ENCODE measurements at places on chromosomes 4 and X. TPM values are rescaled to one million over a fixed set of nuclear protein-coding genes. Genes with fewer than 3 reads are reported as not detected.

DNA sequence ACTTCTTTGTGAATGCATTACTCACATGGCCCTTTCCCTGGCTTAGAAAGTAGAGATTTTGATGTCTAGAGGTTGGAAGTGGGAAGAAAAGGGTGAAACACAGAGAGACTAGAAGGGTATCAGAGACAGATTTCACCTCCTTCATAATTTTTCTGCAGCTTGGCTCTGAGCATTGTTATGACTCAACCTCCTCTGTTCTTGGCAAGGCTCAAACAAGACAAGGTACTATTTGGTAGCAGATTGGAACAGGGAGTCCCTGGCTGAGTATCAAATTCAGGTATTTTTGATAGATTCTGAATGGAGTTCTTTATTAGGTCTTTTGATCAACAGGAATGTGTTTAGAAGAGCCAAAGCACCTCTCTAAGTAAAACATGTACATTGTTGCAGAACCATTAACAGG lies 146.3 kb upstream of the CHRDL1 start:
- no peak for DNase-seq
- H3K4me1 ChIP-seq = no peaks in the 10 kb centered on the region
- no peak overlapping the region for H3K4me3 ChIP-seq
- no peak overlapping the region for H3K27ac ChIP-seq
- no peaks in the 10 kb centered on the region for H3K36me3 ChIP-seq
- no peaks in the 10 kb centered on the region for H3K27me3 ChIP-seq

DNA sequence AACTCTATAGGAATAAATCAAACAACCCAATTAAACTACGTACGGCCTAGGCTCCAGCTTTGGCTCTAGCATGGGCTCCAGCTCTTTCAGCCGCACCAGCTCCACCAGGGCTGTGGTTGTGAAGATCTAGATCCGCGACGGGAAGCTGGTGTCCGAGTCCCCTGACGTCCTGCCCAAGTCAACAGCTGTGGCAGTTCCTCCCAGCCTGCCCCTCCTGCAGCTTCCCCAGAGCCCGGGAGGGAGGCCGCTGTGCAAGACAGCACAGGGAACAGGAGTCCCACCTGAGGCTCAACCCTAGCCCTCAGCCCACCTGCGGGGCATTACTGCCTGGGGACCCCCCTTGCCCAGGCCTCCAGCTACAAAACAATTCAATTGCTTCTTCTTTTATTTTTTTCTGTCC lies 2680.3 kb downstream of the PCDH7 start:
- no peak overlapping the region for H3K27ac ChIP-seq
- H3K36me3 ChIP-seq = no peaks in the 10 kb centered on the region
- no peak overlapping the region for H3K4me3 ChIP-seq
- H3K27me3 ChIP-seq = no peaks in the 10 kb centered on the region
- H3K4me1 ChIP-seq = no peaks in the 10 kb centered on the region

DNA sequence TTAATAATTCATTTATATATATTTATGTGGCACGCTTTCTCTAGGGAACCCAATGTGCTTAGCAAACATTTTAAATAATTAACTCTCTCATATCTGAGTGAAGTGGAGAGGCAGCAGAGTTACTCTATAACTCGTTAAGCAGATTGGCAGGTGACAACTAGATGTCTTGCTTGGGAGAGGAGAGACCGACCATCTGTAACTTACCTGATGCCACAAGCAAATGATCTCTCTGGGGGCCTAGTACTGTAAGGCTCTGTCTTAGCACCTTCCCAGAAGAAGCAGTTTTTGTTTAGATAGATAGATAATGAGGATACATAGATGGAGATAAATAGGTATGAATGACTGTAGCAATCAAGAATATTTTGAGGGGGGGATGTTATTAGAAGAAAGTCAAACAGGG lies 11.9 kb upstream of the SEL1L3 start:
- H3K36me3 ChIP-seq = no peaks in the 10 kb centered on the region
- H3K4me1 ChIP-seq = no peaks in the 10 kb centered on the region
- H3K27ac ChIP-seq = no peak overlapping the region
- no peaks in the 10 kb centered on the region for H3K27me3 ChIP-seq
- no peak for DNase-seq

GRCh38 chr4:10299601-10300000 lies 157.6 kb downstream of the ZNF518B start:
- H3K27ac ChIP-seq = no peak overlapping the region
- H3K4me1 ChIP-seq = no peaks in the 10 kb centered on the region
- no peak for DNase-seq
- no peaks in the 10 kb centered on the region for H3K36me3 ChIP-seq
- no peaks in the 10 kb centered on the region for H3K27me3 ChIP-seq

- H3K4me1 ChIP-seq = no peaks in the 10 kb centered on the region
- no peak overlapping the region for H3K27ac ChIP-seq
- no peak for DNase-seq
These were observed 42.1 kb upstream of the CENPU start for GRCh38 chr4:184775854-184776555.

GRCh38 chrX:38172596-38172995 lies 48.1 kb downstream of the SRPX start:
- no peaks in the 10 kb centered on the region for H3K4me1 ChIP-seq
- H3K27ac ChIP-seq = no peak overlapping the region
- no peaks in the 10 kb centered on the region for H3K36me3 ChIP-seq
- no peak overlapping the region for H3K4me3 ChIP-seq

DNA sequence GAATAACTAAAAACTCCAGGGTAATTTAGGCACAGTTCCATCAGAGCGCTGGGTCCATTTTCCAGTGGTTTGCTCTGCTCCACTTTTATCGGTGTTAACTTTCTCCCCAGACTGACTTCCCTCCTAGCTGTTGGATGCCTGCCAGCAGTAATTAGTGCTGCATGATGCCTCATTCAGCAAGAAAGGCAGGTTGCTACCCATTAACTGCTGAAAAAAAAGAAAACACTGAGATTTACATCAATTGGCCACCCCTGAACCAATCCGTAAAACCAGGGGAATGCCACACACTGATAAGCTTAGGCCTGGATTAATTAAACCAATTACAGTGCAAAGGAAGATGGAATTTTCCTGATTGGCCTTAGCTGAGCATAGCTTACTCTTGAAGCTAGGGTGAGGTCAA lies 182.4 kb upstream of the CXXC4 start:
- H3K27ac ChIP-seq = no peak overlapping the region
- H3K4me3 ChIP-seq = no peak overlapping the region
- H3K4me1 ChIP-seq = no peaks in the 10 kb centered on the region
- no peaks in the 10 kb centered on the region for H3K27me3 ChIP-seq

GRCh38 chrX:42695800-42696358 lies 82.1 kb downstream of the PPP1R2C start:
- H3K27ac ChIP-seq = no peak overlapping the region
- no peaks in the 10 kb centered on the region for H3K36me3 ChIP-seq
- no peak overlapping the region for H3K4me3 ChIP-seq
- no peaks in the 10 kb centered on the region for H3K4me1 ChIP-seq
- no peaks in the 10 kb centered on the region for H3K27me3 ChIP-seq

GRCh38 chr4:1261107-1261928 lies 12.4 kb upstream of the CTBP1 start:
- H3K27me3 ChIP-seq = no peaks in the 10 kb centered on the region
- no peak for DNase-seq
- H3K4me3 ChIP-seq = no peak overlapping the region
- H3K36me3 ChIP-seq = no peaks in the 10 kb centered on the region

DNA sequence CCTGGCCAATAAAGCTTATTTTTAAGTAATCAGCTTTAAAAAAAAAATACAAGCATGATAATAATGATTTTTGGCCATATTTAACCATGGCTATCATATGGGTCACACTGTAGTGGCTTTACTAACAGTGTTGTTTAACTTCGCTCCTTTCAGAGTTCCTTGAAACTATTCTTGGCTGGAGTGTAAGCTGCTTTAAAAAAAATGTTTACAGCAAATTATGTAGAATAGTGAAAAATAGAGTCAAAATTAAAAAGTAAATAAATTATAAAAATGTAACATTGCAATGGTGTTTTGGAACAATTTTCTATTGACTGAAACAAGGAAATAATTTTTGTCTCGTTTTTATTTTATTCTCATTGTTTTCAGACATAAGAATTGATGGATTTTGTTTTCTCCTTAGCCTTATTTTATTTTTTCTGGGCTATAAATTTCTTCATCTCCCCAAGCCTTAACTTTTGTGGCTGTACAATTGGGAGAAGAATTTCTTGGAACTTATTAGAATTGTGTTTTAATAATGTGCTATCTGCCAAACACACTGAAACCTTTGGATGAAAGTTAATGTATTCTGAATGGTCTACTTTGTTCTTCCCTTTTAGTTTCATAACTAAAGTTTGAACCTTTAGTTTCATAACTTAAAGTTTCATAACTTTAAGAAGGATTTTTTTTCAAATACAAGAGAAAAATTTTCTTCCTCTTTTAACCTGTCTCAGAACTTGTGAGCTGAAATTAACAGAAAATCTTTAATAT lies 182.0 kb downstream of the ARHGAP24 start:
- DNase-seq = no peak
- H3K27ac ChIP-seq = no peak overlapping the region
- H3K27me3 ChIP-seq = no peaks in the 10 kb centered on the region

GRCh38 chr4:105352826-105353225 lies 121.0 kb downstream of the PPA2 start:
- no peaks in the 10 kb centered on the region for H3K36me3 ChIP-seq
- DNase-seq = no peak
- no peaks in the 10 kb centered on the region for H3K4me1 ChIP-seq
- H3K4me3 ChIP-seq = no peak overlapping the region
- H3K27me3 ChIP-seq = no peaks in the 10 kb centered on the region

The NUDT10 gene
- not detected for total RNA-seq

The CORIN gene
- not detected for total RNA-seq

The CYP4V2 gene
- 26.0 TPM for total RNA-seq

The SPP1 gene
- total RNA-seq = not detected

Measured in naive thymus-derived CD4-positive, alpha-beta T cell (primary cell).